ENCODE measurements at places on chromosomes 5 and 9.

GRCh38 chr9:77793849-77794248 lies 145.7 kb upstream of the GNA14 start:
- DNase-seq: peak; percentile 19

- no peak for DNase-seq
These were observed 73.3 kb downstream of the INSL6 start for GRCh38 chr9:5112109-5112592.

- no peak for DNase-seq
These were observed 149.2 kb downstream of the PBX3 start for GRCh38 chr9:125896404-125896803.

DNA sequence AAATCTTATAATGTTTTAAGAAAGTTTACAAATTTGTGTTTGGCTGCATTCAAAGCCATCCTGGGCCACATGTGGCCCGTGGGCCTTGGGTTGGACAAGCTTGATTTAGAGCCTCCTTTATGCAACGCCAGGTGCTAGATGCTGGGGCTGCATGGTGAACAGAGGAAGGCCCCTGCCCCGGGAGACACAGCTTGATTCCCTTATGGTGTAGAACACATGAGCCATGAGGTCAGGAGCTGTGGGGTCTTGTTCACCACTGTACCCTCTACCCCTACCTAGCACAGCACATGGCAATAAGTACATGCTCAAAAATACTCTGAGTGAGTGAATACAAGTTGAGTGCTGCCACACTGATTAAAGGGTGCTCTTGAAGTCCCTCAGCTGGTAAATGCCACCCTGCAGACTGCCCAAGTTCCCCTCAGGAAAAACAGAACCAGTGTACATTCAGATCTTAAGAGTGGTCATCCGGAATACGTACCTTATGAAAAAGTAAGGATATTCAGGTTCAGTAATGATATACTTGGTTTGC lies 71.9 kb downstream of the ARRDC3 start:
- no peak for DNase-seq

GRCh38 chr5:148978370-148979082 lies 84.3 kb downstream of the SH3TC2 start:
- DNase-seq: no peak

GRCh38 chr5:14914623-14915260 lies 43.2 kb upstream of the ANKH start:
- no peak for DNase-seq

DNA sequence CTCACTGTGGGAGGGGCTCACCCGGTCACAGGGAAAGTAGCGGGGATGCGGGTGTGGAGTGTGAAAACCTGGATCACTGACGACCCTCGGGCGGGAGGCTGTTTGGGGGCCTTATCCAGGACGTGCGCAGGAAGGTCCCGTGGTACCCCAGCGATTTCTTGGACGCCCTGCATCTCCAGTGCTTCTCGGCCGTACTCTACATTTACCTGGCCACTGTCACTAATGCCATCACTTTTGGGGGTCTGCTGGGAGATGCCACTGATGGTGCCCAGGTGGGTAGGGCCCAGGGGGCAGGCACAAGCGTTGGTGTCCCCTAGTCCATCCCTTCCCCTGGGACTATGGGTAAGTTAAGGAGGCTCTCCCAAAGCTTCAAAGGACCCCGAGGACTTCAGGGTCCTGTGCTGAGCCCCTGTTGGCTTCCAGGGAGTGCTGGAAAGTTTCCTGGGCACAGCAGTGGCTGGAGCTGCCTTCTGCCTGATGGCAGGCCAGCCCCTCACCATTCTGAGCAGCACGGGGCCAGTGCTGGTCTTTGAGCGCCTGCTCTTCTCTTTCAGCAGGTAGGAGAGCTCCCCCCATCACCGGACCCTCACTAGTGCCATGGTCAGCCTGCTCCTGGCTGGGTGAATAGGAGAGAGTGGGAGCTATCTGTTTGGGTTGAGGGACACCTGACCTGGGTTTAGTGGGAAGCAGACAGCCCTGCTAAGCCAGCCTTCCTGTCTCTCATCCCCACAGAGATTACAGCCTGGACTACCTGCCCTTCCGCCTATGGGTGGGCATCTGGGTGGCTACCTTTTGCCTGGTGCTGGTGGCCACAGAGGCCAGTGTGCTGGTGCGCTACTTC lies 3.9 kb downstream of the SLC4A9 start:
- DNase-seq: no peak

GRCh38 chr9:79883073-79883645 lies 311.4 kb downstream of the TLE4 start:
- DNase-seq: no peak

GRCh38 chr9:14132775-14133174 lies 181.2 kb downstream of the NFIB start:
- no peak for DNase-seq

GRCh38 chr5:73441378-73441777 lies 7.2 kb downstream of the FOXD1 start:
- no peak for DNase-seq

- DNase-seq: no peak
These were observed 17.8 kb upstream of the SLCO4C1 start for GRCh38 chr5:102313912-102314311.

DNA sequence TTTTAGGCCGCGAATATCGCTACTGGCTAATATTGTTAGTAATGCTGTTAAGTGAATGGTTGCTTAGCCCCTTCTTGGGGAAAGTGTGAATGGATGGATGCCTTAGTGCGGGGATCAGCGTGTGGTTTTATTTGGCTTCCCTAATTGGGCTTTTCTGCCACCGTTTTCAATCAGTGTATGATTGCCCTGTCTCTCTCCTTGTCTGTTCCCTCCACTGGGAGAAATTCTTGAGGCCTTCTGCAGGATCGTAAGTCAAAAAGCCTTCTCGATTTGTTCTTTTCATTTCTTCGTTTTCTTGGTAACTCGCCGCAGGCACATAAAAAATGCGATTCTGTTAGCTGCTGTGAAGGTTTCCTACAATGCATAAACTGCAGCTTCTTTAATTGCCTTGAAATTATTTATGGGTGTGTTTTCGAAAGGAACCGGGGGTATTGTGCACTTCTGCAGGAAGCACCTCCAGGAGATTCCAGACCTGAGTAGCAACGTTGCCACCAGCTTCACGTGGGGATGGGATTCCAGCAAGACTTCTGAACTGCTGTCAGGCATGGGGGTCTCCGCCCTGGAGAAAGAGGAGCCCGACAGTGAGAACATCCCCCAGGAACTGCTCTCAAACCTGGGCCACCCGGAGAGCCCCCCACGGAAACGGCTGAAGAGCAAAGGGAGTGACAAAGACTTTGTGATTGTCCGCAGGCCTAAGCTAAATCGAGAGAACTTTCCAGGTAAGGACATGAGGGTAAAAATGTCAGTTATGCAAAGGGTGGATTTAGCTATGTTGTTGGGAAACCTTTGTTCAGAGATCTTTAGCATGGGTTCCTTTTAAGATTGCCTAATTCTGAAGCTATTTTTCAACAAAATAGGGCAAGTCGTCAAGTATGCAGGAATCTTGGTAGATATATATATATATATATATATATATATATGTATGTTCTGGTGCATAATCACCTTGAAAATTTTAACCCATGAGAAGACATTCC lies 700 bp downstream of the SKP2 start:
- no peak for DNase-seq

GRCh38 chr5:8693341-8693844 lies 824.4 kb downstream of the MTRR start:
- no peak for DNase-seq

DNA sequence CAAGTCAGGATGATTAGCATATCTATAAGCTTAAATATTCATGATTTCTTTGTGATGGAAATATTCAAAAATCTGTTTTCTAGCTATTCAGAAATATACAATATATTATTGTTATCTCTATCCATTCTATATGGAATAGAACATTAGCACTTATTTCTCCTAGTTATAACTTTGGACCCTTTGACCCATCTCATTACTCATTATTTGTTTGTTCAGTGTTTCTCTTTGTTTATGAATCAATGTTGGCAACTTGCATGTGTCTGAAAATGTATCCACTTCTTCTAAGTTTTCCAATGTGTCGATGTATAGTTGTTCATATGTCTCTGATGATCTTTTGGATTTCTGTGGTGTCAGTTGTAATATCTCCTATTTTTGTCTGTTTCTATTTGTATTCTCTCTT lies 1059.3 kb downstream of the CDH9 start:
- DNase-seq: no peak

All from BJ (cell line).